ENCODE measurements at places on chromosomes 7 and 10.

DNA sequence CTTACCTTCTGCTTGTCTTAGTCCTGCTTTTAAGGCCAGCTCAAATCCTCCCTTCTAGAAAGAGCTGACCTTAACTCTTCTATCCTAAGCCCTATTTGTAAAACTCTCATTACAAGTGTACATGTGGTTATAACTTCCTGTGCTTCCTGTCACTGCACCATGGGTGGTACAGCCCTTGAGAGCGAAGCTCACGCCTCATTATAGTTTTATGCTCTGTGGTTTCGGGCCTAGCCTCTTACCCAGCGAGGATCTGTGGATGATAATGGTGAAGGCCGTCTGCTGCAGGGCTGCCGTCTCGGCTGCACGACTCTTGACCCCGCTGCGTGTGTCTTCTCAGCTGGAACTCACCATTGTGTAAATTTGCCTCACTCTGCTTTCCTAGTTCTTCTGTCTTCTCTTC, 74.6 kb downstream of the CUL1 start:
- no peak for DNase-seq

DNA sequence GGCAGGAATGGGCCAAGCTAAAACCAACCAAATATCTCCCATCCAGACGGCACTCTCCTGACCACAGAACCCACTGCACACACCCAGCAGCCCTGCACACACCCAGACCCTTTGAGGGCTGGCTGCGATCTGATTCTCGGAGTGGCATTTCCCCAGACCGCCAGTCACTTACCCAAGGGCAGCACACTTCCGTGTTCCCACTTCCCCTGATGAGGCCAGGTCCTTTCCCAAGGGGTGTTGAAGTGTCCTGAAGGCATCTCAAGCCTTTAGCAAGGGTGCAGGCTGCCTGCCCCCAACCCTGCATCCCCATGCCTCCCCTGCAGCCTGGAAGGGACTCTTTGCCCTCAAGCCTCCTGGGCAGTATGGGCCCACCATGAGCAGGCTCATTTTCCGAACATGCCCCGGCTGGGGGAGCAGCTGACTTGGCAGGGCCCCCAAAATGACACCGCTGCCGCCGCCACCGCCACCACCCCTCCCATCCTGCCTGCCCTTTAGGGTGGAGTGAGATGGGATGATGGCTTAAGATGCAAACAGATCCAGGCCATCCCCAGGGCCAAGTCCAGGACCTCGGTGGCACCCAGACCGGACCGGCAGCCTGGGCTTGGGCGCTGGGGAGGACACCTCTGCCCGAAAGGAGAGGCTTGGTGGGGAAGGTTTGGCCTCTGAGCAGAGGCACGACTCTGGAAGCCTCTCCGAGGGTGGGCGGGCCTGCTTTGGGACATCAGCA, 159.8 kb downstream of the NRF1 start:
- no peak for DNase-seq

- DNase-seq, result no peak
These were observed 39.9 kb upstream of the EFCAB10 start for GRCh38 chr7:105621176-105621575.

DNA sequence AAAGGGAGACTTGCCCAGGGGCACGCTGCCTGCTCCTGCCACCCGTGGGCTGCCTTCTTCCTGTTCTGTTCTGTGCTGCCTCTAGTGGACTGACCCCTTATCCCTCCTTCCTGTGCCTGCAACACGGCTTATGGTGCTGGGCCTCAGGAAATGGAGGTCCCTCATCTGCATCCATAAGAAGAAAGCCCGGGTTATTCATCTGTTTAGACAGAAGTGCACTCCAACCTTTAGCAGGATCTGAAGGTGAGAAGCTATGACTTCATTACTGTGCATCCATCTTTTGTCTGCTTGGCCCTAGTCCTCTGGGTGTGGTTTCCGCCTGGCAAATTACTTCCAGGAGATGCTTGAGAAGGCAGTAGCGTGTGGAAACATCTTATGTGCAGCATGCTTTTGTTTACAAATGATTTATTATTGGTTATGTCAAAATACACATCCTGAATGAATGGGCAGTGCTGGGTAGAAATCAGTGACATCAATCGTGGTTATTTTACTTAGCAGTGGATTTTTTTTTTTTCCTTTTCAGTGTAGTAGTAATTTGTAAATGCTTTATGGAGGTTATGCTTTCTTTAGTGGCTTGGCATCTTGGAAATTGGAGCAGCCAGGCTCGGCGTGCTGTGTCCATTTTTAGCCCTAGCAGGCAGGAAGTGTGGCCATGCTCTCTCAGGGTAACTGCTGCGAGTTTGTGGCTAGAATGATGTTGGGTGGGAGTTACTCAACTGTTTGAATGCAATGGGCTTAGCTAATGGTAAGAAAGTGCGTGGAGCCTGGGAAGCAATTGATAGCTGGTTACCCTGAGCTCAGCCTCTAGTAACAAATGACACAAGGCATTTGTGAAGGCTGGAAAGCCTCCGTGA, 12.7 kb downstream of the PTPRE start:
- no peak for DNase-seq

DNA sequence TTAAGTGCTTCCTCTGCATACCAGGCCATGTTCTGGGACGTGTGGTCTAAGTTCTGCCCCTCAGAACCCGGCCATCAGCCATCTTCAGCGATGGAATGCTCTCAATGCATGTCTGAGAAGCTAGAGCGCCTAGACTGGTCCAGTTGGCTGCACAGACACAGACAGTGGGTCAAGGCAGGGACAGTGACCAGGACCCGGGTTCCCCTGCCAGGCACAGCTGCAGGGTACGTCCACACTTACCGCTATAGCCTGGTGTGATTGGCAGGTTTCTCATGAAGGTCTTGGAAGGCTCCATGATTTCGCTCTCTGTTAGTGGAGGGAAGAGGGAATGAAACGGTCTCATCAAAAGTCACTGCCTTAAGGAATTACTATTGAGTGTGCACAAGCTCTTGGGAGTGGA, 47.3 kb downstream of the PNLIPRP2 start:
- DNase-seq, result no peak

DNA sequence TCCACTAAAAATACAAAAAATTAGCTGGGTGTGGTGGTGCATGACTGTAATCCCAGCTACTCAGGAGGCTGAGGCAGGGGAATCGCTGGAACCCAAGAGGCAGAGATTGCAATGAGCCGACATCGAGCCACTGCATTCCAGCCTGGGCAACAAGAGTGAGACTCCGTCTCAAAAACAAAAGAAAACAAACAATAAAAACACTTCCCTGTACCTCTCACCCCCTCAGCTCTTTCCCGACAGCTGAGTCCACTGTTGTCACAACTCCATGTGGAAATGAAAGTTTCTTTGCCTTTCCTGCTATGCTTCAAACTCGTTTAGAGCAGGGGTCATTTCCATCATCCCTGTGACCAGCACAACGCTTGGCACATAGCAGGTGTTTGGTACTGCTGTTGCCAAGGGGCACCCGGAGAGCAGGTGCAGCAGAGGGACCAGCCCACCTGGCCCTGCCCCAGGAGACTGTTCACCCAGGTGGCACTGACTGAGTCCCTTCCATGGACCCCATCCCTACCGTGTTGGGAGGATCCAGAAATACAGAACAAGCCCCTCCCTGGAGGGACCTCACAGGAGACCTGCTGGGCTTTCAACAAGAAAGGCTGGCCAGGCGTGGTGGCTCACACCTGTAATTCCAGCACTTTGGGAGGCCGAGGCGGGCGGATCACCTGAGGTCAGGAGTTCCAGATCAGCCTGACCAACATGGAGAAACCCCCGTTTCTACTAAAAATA, 4.9 kb downstream of the TMEM130 start:
- no peak for DNase-seq

GRCh38 chr7:76220185-76221057, 18.7 kb downstream of the SRRM3 start:
- no peak for DNase-seq

DNA sequence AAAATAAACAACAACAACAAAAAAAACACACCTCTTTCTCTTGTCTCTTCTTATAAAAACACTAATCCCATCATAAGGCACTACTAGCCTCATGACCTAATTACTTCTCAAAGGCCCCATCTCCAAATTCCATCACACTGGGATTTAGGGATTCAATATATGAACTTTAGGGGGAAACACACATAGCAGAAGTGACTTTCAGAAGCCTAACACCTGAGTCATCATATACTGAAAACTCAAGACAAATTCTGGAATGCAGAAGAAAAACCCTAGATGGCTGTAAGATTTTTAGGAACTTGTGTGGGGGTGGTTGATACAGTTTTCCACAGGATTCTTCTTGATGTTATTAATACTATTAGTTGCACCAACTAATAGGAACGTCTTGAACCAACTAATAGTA, 33.7 kb upstream of the CSTF2T start:
- no peak for DNase-seq

GRCh38 chr10:26310361-26310760, 93.8 kb downstream of the GAD2 start:
- DNase-seq, result no peak

DNA sequence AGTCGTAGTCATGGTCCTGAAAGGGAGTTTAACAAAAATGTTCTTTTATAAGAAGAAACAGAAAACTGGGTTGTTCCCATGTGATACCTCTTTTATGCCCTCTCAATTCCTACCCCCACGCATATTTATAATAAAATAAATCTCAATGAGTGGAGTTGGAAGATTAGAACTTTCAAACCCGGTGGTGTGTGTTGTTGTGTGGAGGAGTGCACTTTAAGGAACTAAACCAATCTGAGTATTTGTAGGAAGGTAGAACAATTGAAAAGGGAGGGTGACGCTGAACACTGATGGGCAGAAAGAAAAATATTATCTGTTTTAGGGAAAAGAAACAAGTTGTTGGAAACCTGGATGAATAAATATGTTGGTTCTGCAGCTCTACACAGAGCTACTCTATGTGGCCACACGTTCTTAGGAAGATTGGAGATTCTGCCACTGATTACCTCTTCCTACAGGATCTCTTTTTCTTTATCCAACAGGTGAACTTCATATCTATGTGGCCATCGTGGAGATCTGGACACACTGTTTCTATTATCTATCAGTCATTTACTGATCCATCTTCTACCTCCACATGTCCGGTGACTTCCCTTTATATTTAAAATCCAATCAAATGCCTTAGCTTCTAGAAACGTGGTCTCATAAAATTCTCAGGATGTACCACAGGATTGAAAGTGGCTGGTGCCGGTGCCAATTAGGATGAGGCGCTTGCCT, 13.1 kb upstream of the GATA3 start:
- DNase-seq, result no peak

- DNase-seq, result no peak
These were observed 73.8 kb downstream of the LANCL2 start for GRCh38 chr7:55438757-55439525.

GRCh38 chr7:133820584-133820983, 306.6 kb upstream of the LRGUK start:
- no peak for DNase-seq

GRCh38 chr10:88065383-88066049, 202.1 kb downstream of the PTEN start:
- no peak for DNase-seq

- DNase-seq, result no peak
These were observed 501.7 kb upstream of the SORCS1 start for GRCh38 chr10:107666214-107666613.

DNA sequence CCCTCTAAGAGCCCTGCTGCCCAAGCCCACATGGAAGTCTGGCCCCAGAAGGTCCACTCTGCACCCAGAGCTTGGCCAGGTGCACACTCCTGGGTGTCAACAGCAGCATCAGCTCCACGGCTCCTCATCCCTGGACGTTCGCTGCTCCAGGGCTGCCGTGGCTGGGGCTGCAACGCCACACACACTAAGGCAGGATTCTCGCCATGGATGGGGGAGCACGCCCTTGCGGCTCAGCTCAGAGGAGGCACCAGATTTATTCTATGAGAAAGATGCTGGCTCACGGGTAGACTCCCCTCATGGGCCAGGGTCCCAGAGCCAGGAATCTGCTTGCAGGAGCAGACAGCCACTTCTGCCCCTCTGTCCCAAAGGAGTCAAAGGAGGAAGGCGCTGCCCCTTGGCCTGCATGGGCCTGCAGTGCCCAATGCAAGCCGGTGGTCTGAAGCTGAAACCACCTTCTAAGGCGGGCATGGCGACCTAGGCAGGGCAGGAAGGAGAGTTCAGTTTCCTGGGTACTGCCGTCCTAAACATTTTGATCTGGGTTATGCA, 42.1 kb downstream of the CFAP46 start:
- no peak for DNase-seq

DNA sequence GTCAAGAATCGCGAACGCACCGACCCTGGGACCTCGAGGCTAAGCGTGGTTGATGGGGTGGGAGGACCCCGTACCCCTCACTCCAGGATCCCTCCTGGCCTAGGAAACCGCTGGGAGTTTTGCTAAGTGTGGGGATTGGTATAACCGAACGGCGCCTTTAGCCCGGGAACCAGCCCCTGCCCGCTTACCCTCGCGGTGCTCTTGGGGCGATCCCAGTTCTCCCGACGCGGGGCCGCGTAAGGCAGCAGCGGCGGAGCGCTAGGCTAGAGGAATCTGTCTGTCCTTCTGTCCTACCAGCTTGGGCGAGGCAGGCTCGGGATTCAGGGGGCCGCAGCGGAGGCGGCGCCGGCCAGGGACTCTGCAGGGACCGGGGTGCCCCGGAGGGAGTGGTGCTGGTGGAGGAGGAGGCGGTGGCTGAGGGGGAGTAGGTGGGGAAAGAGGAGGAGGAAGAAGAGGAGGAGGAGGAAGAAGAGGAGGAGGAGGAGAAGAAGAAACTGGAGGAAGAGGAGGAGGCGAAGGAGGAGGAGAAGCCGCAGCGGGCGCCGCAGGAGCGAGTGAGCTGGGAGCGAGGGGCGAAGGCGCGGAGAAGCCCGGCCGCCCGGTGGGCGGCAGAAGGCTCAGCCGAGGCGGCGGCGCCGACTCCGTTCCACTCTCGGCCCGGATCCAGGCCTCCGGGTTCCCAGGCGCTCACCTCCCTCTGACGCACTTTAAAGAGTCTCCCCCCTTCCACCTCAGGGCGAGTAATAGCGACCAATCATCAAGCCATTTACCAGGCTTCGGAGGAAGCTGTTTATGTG, 439 bp upstream of the EMX2 start:
- DNase-seq, result no peak

- DNase-seq, result no peak
These were observed 237.8 kb upstream of the SP8 start for GRCh38 chr7:21024485-21024867.

GRCh38 chr10:64508029-64508661, 986.9 kb downstream of the REEP3 start:
- no peak for DNase-seq

DNA sequence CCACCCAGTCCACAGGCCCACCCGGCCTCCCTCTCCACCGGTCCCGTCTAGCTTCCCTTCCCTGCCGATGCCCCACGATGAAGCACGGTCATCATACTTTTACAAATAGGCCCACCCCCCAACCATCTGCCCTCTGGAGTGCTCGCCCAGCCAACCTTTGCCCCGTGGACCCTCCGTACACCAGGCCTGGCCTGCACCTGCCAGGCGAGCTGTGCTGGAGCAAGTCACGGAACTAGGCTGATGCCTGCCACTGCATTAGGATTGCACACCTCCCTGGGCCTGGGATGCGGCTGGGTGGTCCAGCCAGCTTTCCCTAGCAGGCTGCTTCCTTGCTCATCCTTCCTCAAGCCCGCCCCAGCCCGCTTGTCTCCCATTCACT, 44.7 kb downstream of the PPIF start:
- no peak for DNase-seq

- DNase-seq, result no peak
These were observed 218.6 kb upstream of the INHBA start for GRCh38 chr7:41921453-41921981.

GRCh38 chr7:110600956-110601355, 490.0 kb upstream of the LRRN3 start:
- no peak for DNase-seq
